Activated T-cell treated with anti-CD3 and anti-CD28 coated beads, Interleukin-2, amount 50 U/mL, for 72 hours (primary cell): ENCODE measurements at places on chromosomes 11 and 22. TPM values are rescaled to one million over a fixed set of nuclear protein-coding genes. Genes with fewer than 3 reads are reported as not detected.

Gene APOA5
- total RNA-seq, result not detected

- DNase-seq, result no peak
- H3K27me3 ChIP-seq, result peaks cover 22% of the 10 kb centered on the region
- peaks cover 40% of the 10 kb centered on the region for H3K4me1 ChIP-seq
- H3K36me3 ChIP-seq, result no peaks in the 10 kb centered on the region
These were observed 201.6 kb upstream of the SORL1-AS1 start for GRCh38 chr11:121654259-121654842.

DNA sequence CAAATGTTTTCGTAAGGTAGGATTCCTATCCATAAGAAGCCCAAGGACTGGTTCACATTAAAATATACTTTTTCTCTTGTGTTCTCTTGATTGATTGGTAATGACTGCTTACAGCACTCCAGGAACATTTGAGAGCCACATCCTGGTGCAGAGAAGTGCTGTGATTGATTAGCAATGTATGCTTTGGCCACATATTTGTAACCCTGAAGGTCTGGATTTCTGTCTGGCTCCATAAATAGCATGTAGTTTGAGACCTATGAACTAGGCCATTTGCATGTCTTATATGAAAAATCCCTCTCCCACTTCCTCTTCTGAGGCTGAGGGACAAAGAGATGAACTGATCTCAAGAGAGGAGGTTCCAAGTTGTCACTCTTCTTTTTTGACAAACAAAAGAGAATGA, 49.3 kb upstream of the CD44 start:
- peaks cover 45% of the 10 kb centered on the region for H3K4me1 ChIP-seq
- no peak for DNase-seq
- H3K27me3 ChIP-seq, result no peaks in the 10 kb centered on the region
- peaks cover 5% of the 10 kb centered on the region for H3K36me3 ChIP-seq
- no peak overlapping the region for H3K4me3 ChIP-seq

Gene ROBO4
- total RNA-seq, result not detected

DNA sequence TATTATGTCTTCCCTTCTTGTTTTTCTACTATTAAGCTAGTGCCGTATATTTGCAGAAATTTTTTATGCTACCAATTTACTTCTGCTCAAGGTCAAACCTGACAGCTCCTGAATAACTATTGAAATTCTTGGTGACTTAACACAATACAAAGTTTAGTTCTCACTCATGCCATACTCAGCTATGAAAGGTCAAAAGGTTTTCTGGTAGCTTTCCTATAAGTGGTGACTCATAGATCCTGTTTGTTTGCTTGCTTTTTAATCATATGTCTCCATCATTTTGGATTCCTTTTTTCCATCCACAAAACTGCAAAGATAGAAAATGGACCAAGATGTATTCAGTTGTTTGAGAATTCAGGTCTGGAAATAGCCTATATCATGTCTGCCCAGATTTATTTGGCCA, 855.8 kb upstream of the LRRC4C start:
- DNase-seq, result no peak
- H3K27ac ChIP-seq, result no peak overlapping the region
- no peak overlapping the region for H3K4me3 ChIP-seq
- no peaks in the 10 kb centered on the region for H3K4me1 ChIP-seq

DNA sequence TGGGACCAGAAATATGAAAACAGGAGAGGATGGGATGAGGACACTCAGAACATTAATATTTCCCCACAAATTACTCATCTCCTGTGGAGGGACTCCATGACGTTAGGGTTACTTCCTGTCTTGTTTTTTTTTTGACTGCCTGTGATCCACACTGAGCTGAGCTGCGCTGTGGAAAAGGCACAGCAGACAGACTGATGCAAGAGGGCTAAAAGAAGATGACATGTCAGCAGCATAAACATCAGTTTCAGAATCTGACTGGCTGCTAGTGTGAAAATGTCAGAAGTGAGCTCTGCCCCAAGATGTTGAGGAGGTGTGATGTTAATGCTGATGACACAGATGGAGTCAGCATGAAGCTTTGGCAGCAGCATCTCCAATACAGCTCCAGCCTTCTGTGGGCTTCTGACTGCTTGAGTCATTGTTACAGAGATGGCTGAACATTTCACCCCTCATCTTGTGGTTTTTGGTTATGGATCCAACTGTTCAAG, 286.8 kb downstream of the BLID start:
- H3K27ac ChIP-seq, result peak overlapping the region; percentile 72
- peaks cover 5% of the 10 kb centered on the region for H3K36me3 ChIP-seq
- DNase-seq, result peak; percentile 12
- no peak overlapping the region for H3K4me3 ChIP-seq
- H3K27me3 ChIP-seq, result no peaks in the 10 kb centered on the region

GRCh38 chr11:57343825-57344224, 5.7 kb downstream of the P2RX3 start:
- peaks cover 6% of the 10 kb centered on the region for H3K27me3 ChIP-seq
- DNase-seq, result no peak
- H3K36me3 ChIP-seq, result no peaks in the 10 kb centered on the region

Gene OR52A1
- total RNA-seq, result not detected
